Central memory CD4-positive, alpha-beta T cell (primary cell): ENCODE measurements at places on chromosomes 2 and 18.

DNA sequence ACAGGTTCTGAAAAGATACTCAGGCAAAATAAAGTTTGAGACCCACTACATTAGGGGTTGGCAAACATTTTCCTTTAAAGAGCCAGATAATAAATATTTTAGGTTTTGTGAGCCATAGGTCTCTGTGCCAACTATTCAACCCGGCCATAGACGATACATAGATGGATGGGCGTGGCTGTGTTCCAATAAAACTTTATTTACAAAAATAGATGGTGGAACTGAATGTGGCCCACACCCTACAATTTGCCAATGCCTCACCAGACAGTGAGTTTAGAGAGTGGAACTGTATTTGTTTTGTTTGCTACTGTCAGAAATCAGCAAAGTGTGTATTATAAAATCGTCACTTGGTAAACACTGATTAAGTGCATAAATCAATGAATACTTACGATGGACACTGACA lies 78.0 kb downstream of the ACKR3 start:
- DNase-seq, result no peak

DNA sequence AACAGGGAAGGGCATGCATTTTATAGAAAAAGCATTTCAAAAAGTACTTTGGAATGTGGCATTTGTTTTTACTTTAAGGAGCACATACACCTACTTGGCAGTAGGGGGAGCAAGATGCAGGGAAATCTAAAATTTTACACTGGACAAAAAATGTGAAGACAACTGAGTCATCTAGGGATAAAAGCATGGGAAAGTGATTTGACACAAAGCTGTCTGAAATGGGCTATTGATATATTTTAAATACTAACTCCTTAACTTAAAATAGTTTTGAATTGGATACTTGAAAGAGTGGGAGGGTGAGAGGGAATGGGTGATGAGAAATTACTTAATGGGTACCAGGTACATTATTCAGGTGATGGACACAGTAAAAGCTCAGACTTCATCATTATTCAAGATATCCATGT lies 15.8 kb downstream of the TMEM200C start:
- DNase-seq, result no peak

GRCh38 chr2:127771756-127772155 lies 39.2 kb downstream of the WDR33 start:
- DNase-seq, result no peak

- peak; percentile 9 for DNase-seq
These were observed 861 bp downstream of the LTBP1 start for GRCh38 chr2:32947484-32948143.

- DNase-seq, result no peak
These were observed 45.7 kb downstream of the VAPA start for GRCh38 chr18:9959564-9959963.

GRCh38 chr2:72006188-72006736 lies 141.4 kb downstream of the CYP26B1 start:
- no peak for DNase-seq

GRCh38 chr2:185954389-185954788 lies 215.8 kb downstream of the FSIP2 start:
- DNase-seq, result no peak

DNA sequence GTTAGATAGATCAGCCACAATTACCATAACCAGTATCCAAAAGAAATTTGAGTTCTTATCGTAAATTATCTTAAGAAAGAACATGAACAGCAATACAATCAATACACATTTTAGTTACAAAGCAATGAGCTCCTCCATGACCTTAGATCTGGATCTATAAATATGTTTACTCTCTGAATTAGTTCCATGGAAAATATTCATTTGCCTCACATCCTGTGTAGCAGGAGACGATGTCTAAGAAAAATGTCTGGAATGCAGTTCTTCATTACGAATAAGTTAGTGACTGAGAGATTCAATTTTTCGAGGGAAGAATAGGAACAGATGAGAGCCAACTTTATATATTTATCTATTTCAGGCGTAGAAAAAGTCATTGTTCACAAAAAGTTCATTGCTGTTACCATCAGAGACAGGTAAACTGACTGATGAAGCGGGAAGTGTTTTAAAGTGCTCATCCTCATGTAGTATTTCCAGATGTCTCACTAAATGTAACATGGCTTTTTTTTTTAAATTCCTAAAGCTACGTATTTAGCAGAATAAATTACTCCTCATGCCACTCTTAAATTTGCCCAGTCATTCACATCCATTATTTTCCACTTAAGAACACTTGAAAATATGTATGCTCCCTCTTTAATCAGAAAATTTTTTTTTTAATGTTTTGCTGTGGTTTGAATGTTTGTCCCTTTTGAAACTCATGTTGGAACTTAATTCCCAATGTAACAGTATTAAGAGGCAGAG lies 106.5 kb upstream of the SCN1A start:
- DNase-seq, result no peak

DNA sequence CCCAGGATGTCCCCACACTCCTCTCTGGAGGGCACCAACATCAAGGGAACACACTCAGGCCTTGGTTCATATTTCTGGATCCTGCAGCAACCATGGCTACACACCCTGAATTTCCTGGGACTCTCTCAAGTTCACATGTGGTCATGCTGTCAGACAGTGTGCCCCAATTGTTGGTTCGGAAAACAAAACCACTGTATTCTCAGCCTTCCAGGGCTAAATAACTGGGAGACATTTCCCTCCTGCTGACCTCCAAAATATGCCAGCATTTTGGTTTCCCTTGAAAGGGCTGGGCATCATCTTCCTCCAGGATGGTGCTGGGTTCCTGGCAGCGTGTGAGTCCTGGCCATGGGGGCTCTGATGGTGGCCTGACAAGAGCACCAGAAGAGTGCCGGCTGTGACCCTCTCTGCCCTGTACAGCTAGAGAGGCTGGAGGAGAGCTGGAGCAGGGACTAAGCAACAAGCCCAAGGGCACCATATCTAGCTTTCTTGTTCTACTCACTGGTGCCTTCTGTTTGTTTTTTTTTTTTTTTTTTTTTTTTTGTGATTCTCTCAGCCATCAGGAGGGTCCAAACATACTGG lies 37.5 kb upstream of the WIPF1 start:
- no peak for DNase-seq

DNA sequence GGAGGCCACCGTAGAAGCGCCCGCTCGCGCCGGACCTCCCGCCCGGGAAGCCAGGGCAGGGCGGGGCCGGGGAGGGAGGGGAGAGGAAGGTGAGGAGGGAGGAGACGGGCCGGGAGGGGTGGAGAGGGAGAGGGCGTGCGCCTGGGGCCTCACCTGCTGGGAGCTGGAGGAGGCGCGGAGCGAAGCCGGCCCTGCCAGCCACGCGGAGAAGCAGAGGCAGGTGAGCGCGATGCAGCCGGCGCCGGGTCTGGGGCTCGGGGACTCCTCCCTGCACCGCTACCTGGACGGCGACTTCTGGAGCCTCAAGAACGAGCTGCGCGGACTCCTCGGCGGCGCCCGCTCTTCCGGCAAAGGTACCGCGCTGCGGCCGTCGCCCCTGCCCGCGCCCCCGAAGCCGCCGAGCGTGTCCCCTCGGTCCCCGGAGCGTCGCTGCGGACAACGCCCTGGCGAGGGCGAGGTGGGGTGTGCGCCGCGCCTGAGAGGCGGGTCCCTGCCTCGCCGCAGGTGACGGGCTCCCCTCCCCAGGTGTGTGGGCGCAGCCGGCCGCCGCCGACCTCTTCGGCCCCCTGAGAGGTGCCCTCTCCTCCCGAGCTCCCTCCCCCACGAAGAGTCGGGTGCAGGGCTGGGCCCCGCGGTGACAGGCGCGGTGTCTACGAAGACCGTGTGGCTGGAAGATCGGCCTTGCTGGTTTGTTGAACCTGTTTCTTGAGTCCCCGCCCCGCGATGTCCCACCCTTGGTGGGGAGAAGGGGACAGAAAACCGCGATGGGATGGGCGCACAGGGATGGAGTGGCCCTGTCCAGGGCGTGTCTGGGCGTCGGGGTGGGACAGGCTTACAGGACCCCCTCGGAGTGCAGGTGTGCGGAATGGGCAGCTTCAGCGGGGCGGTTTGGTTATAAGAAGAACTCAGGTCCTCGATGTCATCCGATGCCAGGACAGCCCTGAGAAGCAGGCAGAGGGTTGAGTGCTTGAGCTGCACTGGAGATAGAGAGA lies at the start of gene ACOXL:
ACOXL (plus strand) TSS at position 152 of the 992 bp plus-strand sequence. CDS start 35,817 bp downstream, outside the sequence.
- DNase-seq, result no peak

- DNase-seq, result no peak
These were observed 11.2 kb downstream of the VIL1 start for GRCh38 chr2:218429911-218430692.

DNA sequence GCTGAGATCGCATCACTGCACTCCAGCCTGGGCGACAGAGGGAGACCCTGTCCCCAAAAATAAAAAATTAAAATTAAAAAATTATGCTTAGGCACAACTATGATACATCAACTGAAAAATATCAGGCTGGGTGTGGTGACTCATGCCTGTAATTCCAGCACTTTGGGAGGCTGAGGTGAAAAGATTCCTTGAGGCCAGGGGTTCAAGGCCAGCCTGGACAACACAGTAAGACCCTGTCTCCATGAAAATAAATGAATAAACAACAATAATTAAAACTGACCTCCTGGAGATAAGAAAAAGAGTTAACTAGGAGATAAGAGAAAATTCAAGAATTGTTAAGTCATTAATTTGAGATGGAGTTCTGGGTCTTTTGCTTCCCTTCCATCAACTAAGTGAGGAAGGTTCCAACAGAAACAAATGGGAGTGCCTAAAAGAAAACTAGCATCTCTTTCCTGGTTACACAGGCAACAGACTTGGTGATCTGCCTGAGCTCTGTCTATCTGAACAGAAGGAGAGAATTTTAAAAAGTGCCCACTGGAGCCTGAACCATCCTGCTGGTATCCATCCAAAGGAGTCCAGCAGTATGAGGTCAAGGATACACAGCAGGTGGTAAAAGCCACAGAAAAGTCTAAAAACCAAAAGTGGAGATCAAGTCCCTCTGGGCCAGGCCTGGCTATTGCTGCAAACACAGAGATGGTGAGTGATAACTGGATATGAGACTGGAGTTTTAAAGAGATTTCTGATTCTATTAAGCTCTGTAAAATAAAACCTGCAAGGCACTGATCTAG lies 8.8 kb downstream of the PPM1G start:
- no peak for DNase-seq

DNA sequence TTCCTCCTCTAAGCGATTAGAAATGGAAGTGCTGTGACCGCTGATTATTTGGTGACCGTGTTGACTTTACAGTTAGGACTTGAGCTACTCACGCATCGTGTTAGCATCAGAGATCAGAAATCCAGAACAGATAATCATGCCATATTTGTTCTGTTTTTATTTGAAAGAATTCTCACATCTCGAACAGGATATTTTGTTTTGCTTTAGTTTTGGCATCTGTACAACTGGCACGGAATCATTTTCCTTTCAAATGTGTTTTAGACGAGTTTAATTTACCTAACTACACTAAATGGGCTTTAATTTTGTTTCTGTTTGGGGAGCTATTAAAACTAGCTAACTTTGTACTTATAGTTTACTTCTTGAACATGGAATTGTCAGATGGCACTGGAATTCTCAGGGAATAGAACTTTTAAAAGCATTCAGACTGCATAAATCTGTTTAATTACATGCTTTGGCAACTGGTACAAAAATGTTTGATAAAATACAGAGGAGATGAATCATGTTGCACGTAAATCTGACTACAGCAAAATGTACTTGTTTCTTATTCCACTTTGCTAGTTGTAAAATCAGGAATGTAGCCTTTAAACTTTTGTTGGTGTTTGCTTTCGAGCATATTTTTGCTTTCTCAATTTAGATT lies 1.4 kb downstream of the ITPRID2 start:
- DNase-seq, result no peak

- no peak for DNase-seq
These were observed 15.2 kb downstream of the CDKL4 start for GRCh38 chr2:39228413-39229209.

DNA sequence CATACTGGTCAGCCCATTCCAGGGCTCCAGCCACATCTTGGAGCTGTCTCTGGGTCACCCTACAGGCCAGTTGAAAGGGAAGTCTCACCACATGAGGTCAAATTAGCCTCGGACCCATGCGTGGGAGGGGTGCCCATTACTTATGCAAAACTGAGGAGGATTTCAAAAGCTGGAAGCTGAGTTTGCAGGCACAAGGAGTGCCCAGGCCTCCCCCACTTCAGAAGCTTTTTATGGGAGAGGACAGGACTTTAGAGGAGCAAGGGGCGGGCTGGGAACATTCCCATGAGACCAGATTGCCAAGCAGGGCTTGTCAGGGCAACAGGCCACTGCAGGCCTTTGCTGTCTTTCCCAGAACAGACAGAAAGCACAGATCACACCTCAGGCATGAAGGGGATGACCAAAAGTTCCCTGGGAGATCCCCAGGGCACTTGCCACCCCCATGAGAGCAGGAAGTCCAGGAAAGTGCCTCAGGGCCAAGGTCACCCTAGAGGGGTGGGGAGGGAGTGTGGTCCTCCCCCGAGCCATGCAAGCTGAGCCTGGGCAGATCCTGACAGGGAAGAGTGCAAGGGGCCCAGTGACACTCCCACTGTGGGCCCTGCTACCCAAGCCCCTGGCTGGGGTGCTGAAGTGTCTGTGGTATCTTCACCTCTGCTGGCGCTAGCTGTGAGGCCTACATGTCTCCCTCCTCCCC lies 267.7 kb downstream of the BCL11A start:
- DNase-seq, result no peak

GRCh38 chr2:19029655-19030054 lies 328.8 kb downstream of the OSR1 start:
- no peak for DNase-seq

DNA sequence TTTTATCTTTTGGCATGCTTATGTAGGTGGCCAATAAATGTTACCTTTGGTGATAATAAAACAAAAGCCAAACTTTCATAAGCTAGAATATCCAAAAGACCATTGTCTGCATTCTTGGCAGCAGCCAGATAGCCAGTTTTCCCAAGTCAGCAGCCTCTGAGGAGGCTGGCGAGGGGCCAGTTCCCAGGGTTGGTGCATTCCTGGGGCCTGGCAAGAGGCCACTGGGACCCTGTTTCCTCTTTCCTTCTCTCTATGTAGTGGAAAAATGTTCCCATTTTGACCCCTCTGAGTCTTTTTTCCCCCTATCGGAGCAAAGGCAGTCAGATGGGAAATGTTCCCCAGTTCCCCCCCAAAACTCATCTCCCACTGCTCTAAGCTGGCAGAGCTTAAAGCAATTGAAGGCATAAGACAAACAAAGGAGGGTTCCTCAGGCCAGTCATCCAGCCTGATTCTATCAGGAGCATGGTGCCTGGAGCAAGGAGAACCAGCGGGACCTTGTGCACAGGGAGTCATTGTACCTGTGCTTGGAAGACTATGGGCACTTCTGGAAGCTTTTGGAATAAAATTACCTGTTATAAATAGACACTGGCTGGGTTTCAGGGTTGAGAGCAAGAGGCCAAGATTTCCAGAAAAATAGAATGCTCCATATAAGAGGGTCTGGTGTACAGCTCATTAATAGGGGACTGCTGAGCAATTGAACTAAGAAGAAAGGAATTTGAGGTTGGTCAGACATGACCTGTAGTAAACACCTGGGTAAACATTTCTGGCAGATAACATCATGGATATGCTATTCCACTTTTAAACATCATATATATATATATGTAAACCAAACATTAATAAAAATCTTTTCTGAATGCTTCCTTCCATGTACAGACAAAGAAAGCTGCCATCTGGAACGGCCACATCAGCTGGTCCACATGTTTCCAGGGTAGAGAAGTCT lies 63.4 kb downstream of the NCKAP5 start:
- DNase-seq, result no peak

- DNase-seq, result no peak
These were observed 42.9 kb downstream of the STON1 start for GRCh38 chr2:48572816-48573215.
